ENCODE measurements at places on chromosomes 7 and 10.

DNA sequence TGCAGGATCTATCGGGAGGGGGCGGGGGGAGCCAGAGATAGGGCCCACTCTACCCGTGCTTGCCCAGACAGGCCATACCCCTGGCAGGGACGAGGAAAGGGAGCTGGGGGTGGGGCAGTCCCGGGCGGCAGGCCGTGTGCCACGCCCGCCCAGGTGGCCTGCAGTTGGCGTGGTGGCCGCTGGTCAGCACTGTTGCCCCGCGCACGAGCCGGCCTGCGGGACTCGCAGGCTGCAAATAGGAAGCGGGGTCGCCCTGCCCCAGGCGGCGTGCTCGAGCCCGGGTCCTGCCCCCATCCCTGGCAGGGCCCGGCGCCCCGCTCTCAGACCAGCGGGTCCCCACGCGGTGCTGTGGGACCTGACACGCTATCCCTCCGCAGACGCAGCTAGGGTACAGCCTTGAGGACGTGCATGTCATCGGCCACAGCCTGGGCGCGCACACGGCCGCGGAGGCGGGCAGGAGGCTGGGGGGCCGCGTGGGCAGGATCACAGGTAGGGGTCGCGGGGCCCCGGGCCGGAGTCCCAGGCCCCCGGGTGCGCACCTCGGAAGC lies 6.7 kb downstream of the PNLIPRP2 start:
- no peak for DNase-seq

GRCh38 chr7:88233828-88234227 lies 14.0 kb upstream of the SRI start:
- DNase-seq: no peak

GRCh38 chr7:28187012-28187411 lies 6.4 kb upstream of the JAZF1 start:
- DNase-seq: no peak

GRCh38 chr7:36875794-36876193 lies 151.5 kb upstream of the AOAH start:
- DNase-seq: no peak

GRCh38 chr7:471191-471865 lies 48.3 kb downstream of the PDGFA start:
- no peak for DNase-seq

DNA sequence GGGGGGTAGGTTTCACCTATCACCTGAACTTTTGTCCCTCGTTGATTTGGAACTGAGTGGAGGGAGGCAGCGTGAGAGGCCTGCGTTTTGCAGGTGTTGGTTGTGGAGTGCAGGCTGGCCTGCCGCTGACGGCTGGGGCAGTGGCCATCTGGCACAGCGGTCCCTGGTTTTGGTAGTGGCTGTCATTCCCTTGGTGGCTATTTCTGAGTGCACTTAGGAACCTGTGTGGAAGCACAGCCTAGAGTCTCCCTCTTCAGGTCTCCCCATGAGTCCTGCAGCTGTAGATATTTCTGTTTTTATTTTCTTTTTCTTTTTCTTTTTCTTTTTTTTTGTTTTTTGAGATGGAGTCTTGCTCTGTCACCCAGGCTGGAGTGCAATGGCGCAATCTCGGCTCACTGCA lies 129.2 kb downstream of the CUL2 start:
- no peak for DNase-seq

DNA sequence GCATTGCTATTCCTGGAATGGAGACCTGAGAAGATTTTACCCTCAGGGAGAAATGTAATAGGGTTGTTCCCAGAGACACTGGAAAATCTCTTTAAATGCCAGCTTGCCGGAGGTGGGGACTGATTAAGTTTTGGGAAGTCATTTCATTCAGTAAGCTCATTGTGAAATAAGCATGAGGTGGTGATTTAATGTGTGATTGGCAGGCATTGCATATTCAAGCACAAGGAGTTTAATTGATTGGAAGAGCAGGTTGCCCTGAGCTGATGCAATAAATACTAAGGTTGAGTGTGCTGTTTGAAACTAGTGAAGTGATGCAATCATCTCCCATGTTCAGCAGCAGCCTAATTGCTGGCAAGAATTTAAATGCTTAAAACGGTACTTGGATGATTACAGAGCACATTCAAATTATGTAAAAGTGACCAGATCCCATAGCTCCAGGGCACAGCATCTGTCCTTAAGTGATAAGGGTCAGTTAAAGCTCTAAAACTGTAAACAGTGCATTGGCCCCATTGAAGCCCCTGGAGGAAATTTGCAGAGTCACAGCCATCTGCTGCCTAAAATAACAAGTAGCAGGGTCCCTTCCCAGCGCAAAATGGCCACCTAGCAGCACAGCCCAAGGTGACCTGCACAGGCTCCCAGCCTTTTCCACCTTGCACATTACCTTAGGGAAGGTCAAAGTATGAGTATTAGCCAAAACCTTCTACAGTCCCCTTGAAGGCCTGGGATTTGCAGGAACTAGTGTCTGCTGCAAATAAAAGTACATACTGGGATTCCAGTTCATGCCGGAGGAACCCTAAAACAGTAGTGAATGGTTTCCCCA lies 92.1 kb downstream of the CCDC71L start:
- DNase-seq: no peak

DNA sequence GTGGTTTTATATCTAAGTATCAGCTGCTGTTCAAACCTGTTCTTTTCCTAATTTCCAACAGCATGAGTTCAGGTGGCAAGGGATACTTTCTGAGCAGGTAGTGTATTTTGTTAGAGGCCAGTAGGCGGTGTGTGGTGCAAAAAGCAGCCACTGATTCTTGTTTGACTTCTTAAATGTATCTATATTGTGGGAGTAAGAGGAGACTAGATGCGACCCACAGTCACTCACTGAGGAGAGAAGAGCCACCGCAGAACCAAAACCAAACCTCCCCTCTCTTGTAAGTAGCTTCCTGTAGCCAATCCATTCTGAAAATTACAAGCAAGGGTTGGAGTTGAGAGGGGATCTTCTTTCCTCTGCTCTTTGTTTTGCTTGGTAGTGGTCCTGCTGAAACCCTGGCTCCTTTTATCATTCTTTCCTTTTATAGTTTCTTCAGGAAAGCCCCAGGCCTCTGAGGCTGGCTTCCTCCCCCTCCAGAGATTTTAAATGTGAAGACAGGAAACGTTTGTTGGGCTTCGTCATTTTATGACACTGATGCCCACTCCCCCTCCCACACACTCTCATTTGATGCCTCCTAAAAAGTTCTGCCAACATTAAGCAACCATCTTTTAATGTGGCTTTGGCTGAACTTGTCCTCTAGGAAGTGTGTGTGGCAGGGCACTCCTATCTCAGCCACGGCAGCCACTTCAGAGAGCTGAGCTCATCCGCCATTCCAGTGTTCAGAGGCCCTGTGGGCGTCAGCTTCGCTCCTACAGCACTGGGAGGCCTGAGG lies 566.0 kb downstream of the SUGCT start:
- no peak for DNase-seq

DNA sequence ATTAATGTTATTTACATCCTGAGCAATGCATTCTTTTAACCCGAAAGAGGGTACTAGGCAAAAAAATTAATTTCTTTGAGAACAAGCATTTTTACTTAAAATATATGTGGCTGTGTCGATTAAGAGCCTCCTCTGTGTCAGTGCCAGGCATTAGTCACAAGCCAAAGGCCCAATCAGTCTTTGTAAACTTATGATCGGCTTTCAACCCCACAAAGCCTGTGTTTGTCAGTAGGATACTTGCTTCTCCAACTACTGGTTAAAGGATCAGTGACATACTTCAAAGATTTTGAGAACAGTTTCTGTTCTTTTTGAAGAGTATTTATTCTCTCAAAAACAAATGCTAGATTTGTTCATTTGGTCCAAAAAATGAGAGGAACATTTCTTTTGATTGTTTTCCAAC lies 159.3 kb downstream of the NRCAM start:
- DNase-seq: no peak

- no peak for DNase-seq
Observed at GRCh38 chr7:46990761-46991160, 591.1 kb downstream of the TNS3 start.

DNA sequence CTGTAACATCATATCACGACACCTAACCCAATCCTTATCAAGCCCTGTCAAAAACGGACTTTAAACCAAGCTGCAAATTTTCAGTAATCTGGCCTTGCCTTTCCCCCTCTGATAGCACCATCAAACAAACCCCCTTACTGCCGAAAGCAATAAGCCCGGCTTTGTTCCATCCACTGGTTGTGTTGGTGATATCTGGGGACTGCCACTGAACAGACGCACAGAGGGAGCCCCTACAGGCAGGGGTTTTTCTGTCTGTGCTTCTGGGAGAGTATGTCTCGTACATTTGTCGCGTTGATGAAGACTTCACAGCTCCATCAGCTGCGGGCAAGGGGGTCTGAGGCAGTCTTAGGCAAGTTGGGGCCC lies 550 bp upstream of the PLAU start:
- no peak for DNase-seq

DNA sequence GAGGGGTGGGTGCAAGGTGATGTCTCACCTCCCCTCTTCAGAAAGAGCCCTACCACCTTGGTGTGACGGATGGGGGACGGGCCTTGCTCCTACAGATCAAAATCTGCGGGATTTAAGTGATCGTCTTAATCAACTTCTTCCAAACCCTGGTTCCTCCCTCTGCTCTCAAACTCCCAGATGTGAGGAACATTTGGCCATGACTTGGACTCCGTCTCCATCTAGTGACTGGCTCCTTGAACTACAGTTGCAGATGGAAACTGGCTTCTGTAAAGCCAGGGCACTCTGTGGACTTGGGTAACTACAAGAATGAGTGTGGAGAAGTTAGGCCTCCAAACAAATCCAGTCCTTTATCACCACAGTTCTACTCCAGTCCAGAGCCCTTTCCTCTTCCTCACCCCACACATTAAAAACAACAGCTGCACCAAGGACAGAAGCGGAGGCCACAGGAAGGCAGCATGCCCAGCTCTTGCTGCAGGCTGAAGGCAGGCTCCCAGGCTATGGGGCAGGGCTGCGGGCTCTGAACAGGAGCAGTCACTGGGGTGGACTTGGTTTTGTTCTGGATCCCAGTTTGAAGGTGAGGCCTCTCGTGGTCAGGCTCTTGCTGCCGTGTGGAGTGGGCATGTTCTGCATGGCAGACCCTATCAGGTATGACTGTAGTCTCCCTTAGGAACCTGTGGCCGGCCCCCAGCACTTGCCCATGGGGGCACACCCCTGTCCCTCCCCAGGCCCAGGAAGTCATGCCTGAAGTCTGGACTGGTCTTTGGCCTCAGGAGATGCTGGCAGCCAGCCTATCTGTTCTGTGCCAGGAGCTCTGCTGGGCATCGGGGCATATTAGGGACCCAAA lies 79.4 kb downstream of the VWC2 start:
- no peak for DNase-seq

DNA sequence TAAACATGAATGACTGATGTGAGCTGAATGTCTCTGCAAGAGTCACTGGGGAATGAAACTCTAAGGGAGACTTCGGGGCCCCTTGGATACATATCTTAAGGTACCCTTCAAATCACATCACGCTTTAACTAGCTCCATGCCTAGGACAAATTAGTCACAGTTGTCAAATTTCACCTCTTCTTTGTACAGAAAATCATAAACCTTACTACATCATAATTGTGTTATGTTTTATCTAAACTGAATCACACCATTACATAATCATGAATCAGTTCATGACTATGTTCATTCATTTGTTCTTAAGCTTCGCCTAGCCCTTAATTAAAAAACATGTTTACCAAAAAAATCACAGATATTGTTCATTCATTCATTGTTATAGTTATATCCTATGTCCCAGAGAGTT lies 2.1 kb upstream of the SLC13A1 start:
- DNase-seq: no peak

GRCh38 chr10:80484676-80485075 lies 30.6 kb downstream of the TSPAN14 start:
- DNase-seq: no peak

DNA sequence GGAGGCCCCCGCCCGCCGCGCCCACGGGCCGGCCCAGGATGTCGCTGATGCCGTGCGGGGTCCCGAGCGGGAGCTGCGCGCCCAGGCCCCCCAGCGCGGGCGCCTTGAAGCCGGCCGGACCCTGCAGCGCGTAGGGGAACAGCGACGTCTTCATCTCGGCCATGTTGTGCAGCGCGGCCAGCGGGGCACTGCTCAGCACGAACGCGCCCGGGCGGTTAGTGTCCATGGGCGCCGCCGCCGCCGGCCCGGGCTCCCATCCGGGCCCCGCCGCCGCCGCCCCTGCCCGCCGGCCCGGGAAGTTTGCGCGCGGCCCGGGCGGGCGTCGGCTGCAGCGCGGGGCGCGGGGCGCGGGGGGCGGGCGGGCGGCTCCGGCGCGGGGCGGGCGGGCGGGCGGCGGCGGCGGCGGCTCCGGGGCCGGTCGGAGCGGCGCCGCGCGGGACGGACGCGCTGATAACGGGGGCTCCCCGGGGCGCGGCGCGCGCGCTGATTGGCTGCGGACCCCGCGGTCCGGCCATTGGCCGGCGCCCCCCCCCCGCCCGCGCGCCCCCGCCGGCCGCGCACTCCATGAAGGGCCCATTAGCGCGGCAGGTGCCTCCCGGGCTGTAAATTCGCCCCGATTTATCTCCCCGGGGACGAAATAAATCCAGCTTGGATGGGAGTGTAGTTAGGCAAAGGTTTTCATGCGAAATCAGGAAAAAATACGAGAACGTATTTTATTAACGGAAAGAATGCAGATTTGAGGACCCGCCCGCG lies at the start of gene NKX6-2:
Gene NKX6-2 (minus strand): TSS at position 425 of the 753 bp plus-strand sequence. CDS start 199 bp downstream, at position 226.
- DNase-seq: no peak

DNA sequence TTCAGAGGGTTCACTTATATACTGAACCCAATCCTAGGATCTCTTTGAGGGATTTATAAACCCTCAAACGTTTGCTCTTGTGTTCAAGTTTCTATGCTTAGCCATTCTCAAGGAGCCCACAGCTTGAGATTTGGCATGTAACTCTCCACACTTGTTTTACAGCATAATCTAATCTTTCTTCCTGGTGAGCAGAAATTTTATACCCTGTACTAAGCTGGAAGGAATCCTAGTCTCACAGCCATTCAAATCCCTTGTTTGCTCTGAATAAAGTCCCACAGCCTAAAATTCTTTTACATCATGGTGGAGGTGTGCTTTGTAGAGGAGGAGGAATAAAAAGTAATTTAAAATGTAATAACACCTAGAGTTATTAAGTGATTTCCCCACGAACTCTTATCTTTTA lies 5.3 kb upstream of the AGR2 start:
- no peak for DNase-seq

DNA sequence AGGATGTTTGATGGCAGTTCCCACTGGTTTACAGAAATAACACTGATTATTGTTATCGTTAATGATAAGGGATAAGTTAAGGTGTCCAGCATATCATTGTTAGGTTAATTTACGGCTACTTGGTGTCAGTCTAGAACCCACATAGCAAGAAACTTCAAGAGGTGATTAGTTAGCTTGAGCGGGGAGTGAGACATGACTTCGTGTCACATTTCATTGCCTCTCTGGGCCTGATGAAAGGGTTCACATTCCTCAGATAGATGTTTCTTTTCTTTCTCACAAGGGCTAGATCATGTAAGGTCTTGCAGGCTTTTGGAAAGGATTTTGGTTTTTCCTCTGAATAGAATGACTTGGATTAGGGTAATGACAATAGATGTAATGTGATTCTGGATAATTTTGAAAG lies 26.7 kb downstream of the WAC start:
- DNase-seq: no peak
